Putamen (tissue), 1 donor: ENCODE measurements at places on chromosomes 16 and 17.

- no peak for DNase-seq
Observed at GRCh38 chr17:78650093-78650715, 73.0 kb upstream of the DNAH17 start.

DNA sequence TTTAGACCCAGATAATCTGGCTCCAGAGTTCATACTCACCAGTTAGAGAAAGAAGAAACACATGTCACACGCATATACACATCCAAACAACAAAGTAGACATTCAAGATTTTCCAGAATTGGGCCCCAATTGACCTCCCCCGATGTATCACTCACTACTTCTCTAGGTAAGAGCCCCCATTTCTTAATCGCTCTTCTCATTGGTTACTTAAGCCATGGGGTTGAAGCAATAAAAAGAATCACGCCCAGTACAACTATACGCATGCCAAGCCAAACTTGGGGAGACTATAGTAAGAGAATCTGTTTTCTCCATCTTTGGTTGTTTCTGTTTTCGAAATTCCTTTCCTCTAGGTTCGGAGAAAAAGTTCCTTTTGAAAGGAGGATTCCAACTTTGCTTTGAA is 565 bp downstream of the DDX52 start:
- DNase-seq, result peak; percentile 3

DNA sequence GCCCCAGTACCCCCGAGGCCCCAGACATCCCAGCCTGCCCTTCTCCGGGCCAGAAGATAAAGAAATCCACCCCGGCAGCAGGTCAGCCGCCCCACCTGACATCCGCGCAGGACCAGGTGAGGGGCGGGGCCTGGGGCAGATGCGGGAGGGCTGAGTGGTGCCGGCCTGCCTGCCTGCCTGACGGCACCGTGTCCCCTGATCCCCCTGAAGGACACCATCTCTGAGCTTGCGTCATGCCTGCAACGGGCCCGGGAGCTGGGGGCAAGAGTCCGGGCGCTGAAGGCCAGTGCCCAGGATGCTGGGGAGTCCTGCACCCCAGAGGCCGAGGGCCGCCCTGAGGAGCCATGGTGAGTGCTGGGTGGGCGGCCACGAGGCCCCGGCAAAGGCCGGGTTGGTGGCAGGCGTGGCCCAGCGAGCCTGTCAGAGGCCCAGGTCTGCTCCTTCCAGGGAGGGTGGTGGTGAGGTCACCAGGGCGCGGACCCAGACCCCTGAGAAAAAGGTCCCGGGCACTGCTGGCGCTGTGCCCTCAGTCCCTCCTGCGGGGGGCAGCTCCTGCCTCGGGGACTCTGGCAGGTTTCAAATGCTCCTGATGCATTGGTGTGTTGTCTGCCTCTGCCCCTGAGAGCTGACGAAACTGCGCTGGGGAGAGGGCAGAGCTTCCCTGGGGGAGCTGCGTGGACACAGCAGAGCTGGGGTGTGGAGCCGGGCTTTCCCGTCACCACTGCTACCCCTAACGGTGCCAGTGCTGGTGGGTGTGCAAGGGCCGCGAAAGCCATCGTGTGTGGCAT is 1.2 kb downstream of the CDT1 start:
- DNase-seq, result no peak

- DNase-seq, result no peak
Observed at GRCh38 chr16:81779536-81780320, 637 bp downstream of the PLCG2 start.

GRCh38 chr17:31654936-31655335 is 204.1 kb downstream of the COPRS start:
- no peak for DNase-seq

- DNase-seq, result peak; percentile 14
Observed at GRCh38 chr17:39325528-39326240, 75.7 kb downstream of the FBXL20 start.

DNA sequence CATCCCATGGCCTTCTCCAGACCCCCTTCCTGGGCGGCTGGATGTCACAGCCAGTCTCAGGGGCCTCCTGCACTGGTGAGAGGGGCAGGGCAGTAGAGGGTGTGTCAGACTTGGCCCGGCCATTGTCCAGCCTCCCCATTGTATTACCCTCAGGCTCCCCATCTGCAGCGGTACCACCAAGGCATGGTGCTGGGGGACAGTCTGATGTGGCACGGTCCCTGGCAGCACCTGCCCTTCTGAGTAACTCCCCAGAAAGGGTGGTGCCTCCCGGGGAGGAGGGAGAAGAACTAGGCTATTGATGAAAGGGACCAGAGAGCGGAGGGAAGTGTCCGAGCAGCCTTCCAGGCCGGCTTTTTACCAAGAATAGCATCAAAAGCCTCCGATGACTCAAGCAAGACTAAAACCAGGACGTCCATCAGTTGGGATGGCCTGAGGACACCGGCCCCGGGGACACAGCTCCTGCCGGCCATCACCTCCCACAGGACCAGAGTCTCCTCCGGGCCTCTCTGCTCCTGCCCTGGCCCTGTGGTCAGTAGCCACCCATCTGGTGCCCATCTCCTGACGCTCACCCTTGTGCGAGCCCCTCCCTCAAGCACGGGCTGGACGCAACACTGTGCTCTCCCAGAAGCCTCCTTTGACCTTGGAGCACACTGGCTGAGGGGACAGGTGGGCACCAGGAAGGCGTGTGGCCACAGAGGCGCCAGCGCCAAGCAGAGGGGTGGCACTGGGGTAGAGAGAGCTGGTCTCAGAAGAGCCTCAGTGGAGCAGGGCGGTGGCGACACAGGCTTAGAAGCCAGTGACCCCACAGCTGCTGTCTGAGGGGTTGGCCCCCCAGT is 5.8 kb upstream of the CPNE7 start:
- DNase-seq, result no peak

- no peak for DNase-seq
Observed at GRCh38 chr16:84446084-84446483, 58.4 kb downstream of the MEAK7 start.

DNA sequence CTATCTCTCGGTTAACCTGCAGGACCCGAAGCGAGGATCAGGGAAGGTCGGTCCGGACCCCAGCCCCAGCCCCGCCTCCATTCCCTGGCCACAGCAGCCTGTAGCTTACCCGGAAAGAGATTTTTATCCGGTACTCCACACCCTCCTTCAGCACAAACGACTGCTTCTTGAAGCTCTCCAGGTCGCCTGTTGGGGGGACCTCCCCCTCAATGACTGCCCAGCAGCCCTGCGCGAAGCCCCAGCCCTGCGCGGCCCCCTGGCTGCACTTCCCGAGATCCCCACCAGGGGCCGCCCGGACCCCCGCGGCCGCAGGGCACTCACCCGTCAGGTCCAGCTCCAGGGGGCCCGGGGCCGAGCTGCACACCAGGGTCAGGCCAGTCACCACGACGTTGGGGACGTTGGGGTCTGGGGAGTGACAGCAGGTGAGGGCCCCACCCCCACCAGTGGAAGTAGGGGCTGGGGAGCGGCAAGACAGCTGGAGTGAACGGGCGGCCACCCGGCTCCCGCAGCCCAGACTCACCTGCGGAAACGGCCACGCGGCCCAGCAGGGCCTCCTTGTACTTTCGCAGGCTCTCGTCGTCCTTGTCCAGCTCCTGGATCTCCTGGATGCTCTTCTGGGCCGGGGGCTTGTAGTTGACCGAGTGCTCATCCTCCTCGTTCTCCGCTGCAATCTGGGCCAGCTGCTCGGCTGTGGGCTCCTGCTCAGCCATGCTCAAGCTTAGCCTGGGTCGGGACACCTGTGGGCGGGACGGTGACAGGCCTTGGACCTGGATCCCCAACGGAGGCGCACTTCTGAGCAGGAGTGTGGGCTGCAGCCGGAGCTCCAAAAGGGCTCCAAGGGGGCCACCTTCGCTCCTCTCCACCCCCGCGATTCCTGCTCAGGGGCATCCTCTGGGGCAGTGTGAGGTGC is 1.7 kb downstream of the ARHGDIA start:
- DNase-seq, result no peak

- peak; percentile 85 for DNase-seq
Observed at GRCh38 chr17:50944054-50944901, 78.1 kb upstream of the TOB1 start.

- DNase-seq, result no peak
Observed at GRCh38 chr17:57408071-57408811, 151.9 kb downstream of the MSI2 start.

DNA sequence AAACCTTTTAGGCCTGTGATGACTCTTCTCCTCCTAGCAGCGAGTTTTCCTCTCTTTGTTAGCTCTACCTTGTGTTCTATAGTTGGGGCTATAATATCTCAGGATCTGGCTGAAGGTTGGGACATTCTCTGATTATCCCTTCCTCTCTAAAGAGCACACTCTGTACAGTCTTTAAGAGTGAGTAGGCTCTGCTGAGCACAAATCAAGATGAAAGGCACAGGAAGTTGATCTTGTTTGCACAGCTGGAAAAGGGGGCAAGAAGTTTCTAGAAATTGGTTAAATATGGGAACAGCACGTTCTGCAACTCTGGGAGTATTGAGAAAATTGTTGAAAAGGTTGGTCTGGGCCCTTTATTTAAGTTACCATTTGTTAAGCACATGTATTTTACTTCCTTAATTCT is 240.9 kb downstream of the CDH11 start:
- DNase-seq, result no peak

DNA sequence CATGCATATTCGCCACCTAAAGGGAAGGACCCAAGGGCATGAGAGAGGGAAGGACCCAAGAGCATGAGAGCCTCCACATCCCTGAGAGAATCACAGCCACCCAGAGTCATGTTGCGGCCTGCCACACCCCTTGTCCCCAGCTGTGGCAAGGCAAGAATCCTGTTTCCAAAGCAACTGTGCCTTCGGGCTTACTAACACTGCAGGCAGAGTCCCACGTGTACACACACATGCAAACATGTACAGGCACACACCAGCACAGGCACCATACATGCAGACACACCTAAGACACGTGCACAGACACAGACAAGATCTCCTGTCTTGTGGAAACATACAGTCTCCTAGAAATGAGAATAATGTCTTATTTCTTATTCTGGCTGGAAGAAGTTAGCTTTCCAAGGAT is 92.4 kb upstream of the CDYL2 start:
- DNase-seq, result no peak

- no peak for DNase-seq
Observed at GRCh38 chr16:85457366-85457765, 155.8 kb upstream of the GSE1 start.

- no peak for DNase-seq
Observed at GRCh38 chr16:22932032-22932771, 118.2 kb downstream of the HS3ST2 start.

DNA sequence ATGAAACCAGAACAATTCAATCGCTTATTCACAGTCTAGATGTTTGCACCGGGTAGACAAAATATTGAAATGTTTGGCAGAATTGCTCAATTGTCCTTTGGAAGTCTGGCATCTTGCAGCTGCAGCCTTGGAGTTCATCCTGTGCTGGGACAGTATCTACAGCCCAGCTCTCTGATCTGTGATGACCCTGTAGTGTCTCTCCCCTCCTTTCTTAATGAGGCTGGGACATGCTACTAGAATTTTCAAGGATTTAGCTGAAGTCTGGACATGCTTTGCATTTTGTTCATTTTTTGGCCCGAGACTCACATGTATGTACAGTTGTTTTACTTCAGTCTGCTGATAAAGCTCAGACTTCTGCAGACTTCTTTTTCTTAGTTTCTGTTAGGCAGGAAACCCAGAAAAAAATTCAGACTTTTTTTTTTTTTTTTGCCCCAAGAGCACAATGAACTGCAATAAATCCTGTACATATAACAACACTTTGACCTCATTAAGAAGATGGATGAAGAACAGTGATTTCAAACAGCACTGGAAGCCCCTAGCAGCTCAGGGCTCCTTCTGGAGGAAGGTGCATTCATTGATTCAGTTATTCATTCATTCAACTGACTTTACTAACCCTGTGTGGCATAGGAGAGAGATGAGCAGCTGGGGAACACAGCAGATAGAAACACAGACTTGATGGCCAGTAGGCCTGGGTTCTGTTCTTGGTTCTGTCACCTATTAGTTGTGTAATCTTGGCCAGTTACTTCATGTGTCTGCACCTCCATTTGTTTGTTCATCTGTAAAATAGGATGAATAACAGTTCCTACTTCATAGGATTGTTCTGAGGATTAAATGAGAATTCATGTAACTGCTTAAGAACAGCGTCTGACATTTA is 210.0 kb downstream of the MAP2K4 start:
- no peak for DNase-seq

- DNase-seq, result no peak
Observed at GRCh38 chr16:56861092-56861610, 3.9 kb upstream of the SLC12A3 start.

DNA sequence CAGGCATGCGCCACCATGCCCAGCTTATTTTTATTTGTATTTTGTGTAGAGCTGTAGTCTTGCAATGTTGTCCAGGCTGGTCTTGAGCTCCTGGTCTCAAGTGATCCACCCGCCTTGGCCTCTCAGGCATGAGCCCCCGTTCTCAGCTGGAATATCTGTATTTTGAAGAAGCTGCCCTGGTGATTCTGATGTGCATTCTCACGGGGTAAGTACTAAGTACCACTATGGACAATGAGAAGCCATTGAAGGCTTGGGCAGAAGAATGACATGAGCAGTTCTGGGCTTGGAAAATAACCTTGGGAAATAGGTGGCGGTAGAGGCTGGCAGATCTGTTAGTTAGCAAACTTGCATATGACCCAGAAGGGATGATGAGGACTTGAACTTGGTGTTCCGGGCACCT is 15.6 kb upstream of the NKD1 start:
- no peak for DNase-seq

DNA sequence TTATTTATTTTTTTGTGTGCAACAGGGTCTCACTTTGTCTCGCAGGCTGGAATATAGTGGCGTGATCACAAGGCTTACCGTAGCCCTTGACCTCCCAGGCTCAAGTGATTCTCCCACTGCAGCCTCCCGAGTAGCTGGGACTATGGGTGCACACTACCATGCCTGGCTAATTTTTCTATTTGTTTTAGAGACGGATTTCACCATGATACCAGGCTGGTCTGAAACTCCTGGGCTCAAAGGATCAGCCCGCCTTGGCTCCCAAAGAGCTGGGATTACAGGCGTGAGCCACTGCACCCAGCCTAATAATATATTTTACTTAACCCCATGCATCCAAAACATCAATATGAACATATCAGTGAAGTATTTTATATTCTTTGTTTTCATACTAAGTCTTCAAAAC is 2.0 kb downstream of the CCDC200 start:
- DNase-seq, result no peak

DNA sequence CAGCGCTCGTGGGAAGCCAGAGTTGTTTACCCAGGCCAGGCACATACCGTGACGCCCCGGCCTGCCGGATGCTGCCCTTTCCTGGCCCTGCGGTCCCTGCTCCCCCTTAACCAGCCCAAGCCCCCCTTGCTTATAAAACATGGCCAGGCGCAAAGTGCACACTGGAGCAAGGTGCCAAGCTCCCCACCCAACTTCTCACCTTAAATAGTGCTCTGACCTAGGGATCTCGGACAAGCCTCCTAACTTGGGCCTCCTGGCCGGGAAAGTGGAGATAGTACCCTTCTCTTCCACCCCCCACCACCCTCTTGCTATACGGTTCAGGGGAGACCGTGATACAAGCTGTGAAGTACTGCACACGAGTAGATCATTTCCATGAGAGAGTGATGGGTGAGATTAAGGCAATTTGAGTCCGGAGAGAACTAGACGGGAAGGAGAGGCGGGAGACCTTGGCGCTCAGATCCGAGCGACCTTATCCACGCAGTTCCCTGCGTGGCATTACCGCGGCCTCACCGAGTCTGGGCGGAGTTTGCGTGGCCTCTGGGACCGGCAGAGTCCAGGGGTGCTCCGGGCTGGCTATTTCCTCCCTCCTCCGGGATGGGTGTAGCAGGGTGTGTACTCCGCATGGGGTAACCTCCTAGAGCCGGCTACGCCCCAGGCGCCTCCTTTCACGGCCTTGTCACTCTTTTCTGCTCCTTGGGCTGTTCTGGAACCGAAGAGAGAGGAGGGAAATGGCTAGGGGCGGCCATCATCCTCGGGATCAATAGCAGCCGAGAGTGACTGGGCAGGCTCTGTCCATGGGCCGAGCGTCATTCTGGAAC is 4.4 kb upstream of the LHX1 start:
- DNase-seq, result no peak
